ENCODE measurements at places on chromosomes 1 and 21.

DNA sequence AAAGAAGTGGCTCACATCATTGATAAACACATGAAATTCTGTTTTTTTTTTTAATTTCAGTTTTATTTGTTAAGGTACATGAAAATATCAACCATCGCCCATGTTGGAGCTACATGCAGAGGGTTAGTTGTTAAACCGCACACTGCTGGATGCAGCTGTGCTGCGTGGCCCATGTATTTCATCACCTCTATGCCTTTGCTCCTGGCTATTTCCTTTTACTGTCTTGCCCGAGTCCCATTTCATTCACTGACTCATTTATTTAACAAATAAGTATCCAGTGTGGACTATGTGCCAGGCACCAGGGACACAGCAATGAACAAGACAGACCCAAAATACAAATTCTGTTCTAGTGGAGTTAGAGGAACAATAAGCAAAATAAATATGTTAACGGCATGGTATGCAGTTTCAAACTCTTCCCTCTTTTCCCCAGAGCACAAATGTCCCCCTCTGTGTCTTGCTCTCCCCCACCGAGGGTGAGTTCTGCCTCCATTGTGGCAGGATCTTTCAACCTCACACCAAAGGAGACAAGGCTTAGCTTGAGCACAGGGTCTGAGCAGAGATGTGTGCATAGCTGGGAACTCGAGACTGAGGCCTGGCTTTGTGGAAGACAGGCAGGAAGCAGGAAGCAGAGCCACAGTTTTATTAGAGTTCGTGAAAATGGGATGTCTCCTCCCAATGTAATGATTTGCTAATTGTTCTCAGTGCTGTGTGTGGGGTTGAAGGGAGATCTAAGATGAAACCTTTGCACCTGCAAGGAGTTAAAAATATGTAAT, 44.6 kb downstream of the MAN1C1 start:
- peak; percentile 4 for DNase-seq

DNA sequence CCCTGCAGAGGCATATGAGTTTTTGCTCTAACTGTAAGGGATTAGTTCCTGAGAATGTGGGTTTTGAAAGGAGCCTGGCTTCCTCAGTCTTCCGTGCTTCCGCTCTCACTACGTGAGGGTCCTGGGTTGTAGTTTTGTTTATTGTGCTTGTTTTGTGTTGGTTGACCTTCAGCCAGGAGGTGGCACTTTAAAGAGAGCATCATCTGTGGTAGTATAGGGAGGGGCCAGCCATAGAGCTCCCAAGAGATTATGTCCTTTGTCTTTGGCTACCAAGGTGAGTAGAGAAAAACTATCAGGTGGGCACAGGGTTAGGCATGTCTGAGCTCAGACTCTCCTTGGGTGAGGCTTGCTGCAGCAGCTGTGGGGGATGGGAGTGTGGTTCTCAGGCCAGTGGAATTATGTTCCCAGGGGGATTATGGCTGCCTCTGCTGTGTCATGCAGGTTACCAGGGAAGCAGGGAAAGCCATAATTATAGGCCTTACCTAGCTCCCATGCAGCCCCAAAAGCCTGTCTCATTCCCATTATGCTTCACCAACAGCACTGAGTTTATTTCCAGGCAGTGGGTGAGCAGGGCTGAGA, 23.5 kb downstream of the CYP4B1 start:
- peak; percentile 4 for DNase-seq

DNA sequence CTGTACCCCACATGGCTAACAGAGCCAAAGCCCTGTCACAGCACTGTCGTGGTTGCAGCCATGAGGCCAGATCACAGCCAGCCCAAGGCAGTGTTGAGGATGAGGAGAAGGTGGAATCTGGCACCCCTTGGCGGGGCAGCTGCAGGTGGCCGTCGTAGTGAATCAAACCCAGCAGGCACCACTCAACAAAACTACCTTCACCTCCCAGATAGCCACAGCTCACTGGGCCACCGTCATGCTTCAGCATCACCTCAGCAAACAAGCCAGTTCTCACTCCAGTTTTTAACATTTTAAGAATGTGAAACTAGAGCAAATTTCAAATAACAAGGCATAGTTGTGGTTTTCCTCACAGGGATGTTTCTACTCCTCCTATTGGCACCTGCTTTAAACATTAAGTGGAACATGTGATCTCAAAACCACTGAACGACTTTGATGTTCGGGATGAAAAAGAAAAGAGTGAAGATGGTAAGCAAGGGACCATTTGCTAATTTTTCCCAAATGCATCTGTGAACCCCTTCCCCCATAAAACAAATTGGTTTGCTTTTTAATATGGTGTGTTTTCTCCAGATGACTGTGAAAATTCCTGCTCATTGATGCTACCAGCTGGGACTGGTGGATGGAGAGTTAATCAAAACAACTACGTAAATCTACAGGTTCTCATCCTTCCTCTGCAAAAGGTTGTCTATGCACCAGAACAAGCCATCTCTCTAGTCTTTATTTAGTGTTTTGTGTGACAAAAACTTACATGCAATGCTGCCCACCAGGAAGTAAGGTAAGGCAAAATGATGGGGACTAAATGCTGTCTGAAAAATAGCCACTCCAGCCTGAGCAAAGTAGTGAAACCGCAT, 45.5 kb downstream of the TOR1AIP2 start:
- DNase-seq = no peak

GRCh38 chr1:84069236-84069845, 70.4 kb upstream of the TTLL7 start:
- DNase-seq = peak; percentile 46

- DNase-seq = no peak
These were observed 4.3 kb upstream of the MFAP2 start for GRCh38 chr1:16984717-16985116.

DNA sequence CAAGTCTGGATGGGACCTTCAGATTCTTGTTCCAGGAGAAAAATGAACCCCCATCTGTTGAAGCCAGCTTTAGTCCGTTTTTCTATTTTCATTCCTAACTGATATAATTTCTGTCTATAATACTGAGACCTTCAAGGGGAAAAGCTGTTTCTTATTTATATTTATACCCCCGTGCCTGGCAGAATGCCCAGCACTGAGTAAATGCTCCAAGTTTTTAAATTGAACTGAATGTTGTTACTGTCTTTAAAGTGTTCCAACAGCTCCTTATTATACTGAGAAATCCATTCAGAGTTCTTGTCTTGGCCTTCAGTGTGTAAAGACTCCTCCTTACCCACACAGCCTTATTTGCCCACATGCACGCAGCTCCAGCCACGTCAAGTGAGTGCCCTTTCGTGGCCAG, 178.6 kb upstream of the HMGB4 start:
- DNase-seq = no peak

DNA sequence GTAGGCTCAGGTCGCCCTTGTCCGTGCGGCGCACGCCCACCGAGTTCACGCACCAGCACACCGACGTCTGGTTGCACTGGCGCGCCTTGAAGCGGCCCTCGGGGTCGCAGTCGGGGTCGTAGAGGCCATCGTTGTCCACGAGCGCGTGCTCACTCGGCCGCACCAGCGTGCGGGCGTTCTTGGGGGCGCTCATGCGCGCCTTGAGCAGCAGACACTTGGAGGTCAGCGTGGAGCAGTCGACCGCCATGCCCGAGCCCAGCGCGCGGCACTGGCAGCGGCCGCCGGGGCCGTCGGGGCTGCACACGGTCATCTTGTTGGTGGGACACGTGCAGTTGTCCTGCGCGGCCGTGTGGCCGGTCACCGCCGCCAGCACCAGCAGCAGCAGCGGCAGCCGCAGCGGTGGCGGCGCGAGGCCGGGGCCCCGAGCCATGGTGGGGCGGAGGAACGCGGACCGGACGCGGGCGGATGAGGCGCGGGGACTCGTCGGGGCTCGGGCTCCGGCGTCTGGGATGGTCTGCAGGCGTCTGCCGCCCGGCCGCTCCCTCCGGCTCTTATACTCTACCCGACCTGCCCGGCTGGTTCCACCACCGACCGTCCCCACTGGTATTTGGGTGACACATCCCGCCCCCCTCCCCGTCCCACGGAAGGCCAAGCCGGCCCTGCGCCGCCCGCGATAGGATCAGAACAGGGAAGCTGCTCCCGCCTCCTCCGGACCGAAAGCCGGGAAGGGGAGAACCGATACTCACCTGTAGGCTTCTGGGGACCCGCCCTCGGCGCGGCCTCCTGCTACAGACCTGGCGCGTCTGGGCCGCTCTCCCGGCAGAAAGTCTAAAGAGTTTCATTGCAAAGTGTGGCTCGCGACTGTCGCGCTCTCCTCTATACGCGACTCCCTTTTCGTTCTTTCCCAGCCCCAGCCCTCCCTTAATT, at the start of gene TACSTD2:
Gene TACSTD2 (minus strand): TSS at position 526 of the 927 bp plus-strand sequence. CDS start 96 bp downstream, at position 430.
- DNase-seq = no peak

DNA sequence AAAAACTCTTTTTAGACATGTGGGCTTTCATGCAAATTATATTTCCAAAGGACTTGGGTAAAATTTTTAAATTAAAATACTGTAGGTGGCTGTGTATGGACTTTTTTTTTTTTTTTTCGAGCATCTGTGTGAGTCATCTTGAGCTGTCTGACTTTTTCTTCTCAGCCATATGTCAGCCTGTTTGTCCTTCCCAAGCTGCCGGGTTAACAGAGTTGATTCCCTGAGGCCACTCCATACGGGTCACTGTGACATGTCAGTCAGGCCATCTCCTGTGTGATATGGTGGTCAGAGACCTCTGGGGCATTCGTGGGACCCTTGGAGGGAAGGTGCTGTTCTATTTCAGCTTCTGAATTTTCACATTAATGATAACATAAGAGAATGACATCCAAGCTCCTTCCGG, 148.3 kb downstream of the KCNJ6 start:
- no peak for DNase-seq

GRCh38 chr1:46487818-46488218, 1.8 kb upstream of the DMBX1 start:
- no peak for DNase-seq

- DNase-seq = no peak
These were observed 57.3 kb downstream of the JAK1 start for GRCh38 chr1:64909031-64909430.

GRCh38 chr1:155650231-155650757, 38.3 kb downstream of the YY1AP1 start:
- DNase-seq = no peak

DNA sequence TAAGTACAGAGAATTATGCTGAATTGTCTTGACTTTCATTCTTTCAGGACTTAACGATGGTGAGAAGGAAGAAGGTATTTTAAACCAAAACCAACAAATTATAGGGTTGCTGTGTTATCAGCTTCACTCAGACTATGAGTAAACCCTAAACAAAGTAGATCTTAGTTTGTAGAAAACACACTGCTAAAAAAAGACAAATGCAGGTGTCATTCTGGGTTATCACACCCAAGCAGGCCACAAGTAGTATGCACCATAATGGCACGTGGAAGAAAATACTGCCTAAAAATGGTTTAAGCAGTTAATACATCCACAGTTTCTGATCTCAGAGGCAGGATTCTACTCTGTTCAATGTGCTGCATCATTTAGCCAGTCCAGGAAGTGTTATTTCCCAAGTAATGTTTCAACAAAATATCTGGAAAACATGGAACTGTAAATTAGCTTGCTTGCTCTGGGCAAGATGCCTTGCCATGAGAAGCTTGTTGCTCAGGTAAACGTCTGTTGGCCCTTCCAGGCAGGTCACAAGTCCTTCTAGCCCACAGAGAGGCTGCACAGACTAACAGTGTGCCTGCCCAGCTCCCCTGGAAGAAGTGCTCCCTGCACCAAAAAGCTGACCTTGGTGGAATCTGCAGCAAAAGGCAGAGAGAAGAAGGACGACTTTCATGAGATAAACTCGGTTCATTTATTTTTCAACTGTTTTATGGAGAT, 4.1 kb downstream of the DIPK1A start:
- DNase-seq = no peak

GRCh38 chr1:227944090-227944930, 3.4 kb downstream of the WNT9A start:
- no peak for DNase-seq

- DNase-seq = no peak
These were observed 4.2 kb upstream of the RAP1GAP start for GRCh38 chr1:21673277-21673780.

Data from NCI-H2081 (cell line).